ENCODE measurements at places on chromosomes 6 and 20.

GRCh38 chr6:110408901-110409300 is 6.5 kb downstream of the DDO start:
- H3K36me3 ChIP-seq = no peaks in the 10 kb centered on the region
- H3K27me3 ChIP-seq = peaks cover 6% of the 10 kb centered on the region
- H3K27ac ChIP-seq = no peak overlapping the region
- H3K4me1 ChIP-seq = no peaks in the 10 kb centered on the region
- no peak for DNase-seq
- H3K4me3 ChIP-seq = no peak overlapping the region

- H3K27ac ChIP-seq = no peak overlapping the region
- H3K4me3 ChIP-seq = no peak overlapping the region
- no peak for DNase-seq
Measured at GRCh38 chr6:108666656-108667260, 106.0 kb downstream of the FOXO3 start.

- no peaks in the 10 kb centered on the region for H3K4me1 ChIP-seq
- DNase-seq = no peak
- no peak overlapping the region for H3K27ac ChIP-seq
Measured at GRCh38 chr6:98433325-98434056, 400.9 kb upstream of the POU3F2 start.

- H3K27ac ChIP-seq = no peak overlapping the region
- DNase-seq = no peak
- H3K4me1 ChIP-seq = no peaks in the 10 kb centered on the region
Measured at GRCh38 chr20:29740951-29741593, 1516.4 kb upstream of the DEFB115 start.

GRCh38 chr20:50376888-50377459 is 133.2 kb upstream of the PTPN1 start:
- no peaks in the 10 kb centered on the region for H3K36me3 ChIP-seq
- H3K27ac ChIP-seq = no peak overlapping the region
- peaks cover 34% of the 10 kb centered on the region for H3K4me1 ChIP-seq
- H3K27me3 ChIP-seq = peaks cover 11% of the 10 kb centered on the region
- no peak for DNase-seq
- no peak overlapping the region for H3K4me3 ChIP-seq

- H3K27me3 ChIP-seq = peaks cover 30% of the 10 kb centered on the region
- no peak overlapping the region for H3K27ac ChIP-seq
- no peak overlapping the region for H3K4me3 ChIP-seq
- no peak for DNase-seq
- no peaks in the 10 kb centered on the region for H3K36me3 ChIP-seq
Measured at GRCh38 chr20:62697468-62697912, 11.1 kb upstream of the NTSR1 start.

- H3K36me3 ChIP-seq = peaks cover 27% of the 10 kb centered on the region
- no peak overlapping the region for H3K4me3 ChIP-seq
- no peak for DNase-seq
- peaks cover 32% of the 10 kb centered on the region for H3K4me1 ChIP-seq
- no peaks in the 10 kb centered on the region for H3K27me3 ChIP-seq
- H3K27ac ChIP-seq = no peak overlapping the region
Measured at GRCh38 chr6:105803442-105803841, 282.7 kb upstream of the PRDM1 start.

- DNase-seq = no peak
- H3K27ac ChIP-seq = no peak overlapping the region
- H3K4me1 ChIP-seq = peaks cover 16% of the 10 kb centered on the region
- H3K36me3 ChIP-seq = no peaks in the 10 kb centered on the region
- peaks cover 34% of the 10 kb centered on the region for H3K27me3 ChIP-seq
Measured at GRCh38 chr6:35181933-35182612, 31.7 kb upstream of the SCUBE3 start.

DNA sequence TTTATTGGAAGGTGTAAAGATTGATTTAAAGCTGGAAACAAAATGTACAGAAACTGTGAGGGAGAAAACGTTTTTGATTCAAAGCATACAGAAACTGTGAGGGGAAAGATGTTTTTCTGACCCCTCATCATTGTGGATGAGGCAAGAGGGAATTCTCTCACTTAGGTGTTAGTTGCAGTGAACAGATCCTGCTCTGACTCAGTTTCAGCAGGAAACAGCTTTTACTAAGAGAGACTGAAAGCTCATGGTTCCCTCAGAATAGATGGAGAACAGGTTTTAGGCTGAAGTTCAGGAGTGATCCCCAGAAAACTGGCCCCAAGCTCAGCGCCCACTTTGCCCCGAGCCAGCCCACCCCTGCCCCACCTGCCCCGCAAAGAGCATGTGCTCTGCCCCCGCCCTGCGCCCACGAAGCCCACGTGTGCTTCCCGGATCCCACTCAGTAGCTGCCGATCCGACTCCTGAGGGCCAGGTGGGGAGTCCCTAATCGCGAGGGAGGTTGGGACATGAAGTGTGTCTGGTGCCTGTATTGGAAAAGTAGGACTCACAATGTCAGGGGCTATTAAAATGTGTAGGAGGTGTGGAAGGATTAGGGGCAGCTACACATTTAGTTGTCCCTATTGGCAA is 41.2 kb downstream of the DUSP22 start:
- DNase-seq = no peak
- H3K27me3 ChIP-seq = no peaks in the 10 kb centered on the region
- no peak overlapping the region for H3K27ac ChIP-seq
- H3K4me1 ChIP-seq = peaks cover 30% of the 10 kb centered on the region
- H3K36me3 ChIP-seq = peaks cover 6% of the 10 kb centered on the region
- H3K4me3 ChIP-seq = no peak overlapping the region

DNA sequence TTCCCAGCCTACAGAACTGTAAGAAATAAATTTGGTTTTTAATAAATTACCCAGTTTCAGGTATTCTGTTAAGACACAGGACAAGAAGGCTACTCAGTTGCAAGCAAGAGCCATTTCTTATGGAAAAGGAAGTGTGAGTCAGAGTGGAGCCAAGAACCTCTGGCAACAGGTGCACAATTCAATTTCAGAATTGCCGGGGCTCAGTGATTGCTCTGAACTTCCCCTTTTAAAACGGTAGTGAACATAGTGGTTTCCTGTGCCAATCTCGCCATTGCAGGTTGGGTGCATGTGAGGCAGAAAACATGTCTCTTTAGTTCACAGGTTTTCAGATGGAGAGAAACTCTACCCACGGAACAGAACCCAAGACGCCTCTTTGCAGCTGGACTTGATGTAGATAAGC is 16.4 kb downstream of the PIGT start:
- peak overlapping the region; percentile 45 for H3K27ac ChIP-seq
- H3K4me1 ChIP-seq = peaks cover 28% of the 10 kb centered on the region
- H3K4me3 ChIP-seq = no peak overlapping the region
- peaks cover 12% of the 10 kb centered on the region for H3K36me3 ChIP-seq
- DNase-seq = peak; percentile 50

- DNase-seq = peak; percentile 72
- H3K4me1 ChIP-seq = peaks cover 30% of the 10 kb centered on the region
- H3K36me3 ChIP-seq = peaks cover 47% of the 10 kb centered on the region
- peak overlapping the region; percentile 77 for H3K27ac ChIP-seq
Measured at GRCh38 chr20:43459022-43459942, 1.6 kb downstream of the SRSF6 start.

DNA sequence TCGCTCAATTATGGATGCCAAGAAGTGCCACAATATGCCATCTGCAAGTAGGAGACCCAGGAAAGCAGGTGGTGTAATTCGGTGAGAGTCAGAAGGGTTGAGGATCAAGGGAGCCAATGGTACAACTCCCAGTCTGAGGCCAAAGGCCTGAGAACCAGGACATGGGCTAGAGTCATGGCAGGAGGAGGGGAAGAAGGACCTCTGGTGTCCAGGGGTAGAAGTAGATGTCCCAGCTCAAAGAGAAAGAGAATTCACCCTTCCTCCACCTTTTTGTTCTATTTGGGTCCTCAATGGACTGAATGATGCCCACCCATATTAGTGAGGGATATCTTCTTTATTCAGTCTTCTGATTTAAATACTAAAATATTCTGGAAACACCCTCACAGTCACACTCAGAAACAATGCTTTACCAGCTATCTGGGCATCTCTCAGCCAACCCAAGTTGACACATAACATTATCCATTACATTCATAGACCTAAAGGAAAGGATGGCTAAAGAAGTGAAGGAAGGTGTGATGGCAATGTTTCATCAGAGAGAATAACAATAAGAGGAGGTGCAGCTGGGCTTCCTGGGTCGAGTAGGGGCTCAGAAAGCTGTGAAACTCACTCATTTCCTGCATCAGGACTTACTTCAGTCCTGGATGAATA is 21.2 kb upstream of the HLA-DQA1 start:
- DNase-seq = no peak
- peaks cover 11% of the 10 kb centered on the region for H3K4me1 ChIP-seq
- H3K4me3 ChIP-seq = no peak overlapping the region
- peaks cover 28% of the 10 kb centered on the region for H3K36me3 ChIP-seq

DNA sequence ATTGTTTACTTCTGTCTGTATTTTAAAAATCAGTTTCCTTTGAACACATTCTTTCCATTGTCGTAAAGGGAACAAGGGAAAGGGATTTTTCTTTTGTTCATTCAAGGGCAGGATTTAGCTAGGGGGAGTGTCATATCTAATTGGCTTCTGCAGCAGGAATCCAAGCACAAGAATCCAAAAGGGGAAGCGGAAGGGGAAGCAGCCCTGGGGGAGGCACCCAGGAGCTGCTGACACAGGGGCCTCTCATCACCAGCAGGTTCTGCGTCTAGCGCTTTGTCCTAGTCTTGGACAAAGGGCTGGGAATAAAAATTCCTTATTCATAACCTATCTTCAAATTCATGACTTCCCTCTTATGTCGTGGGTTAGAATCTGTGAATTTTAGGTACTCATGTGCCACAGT is 13.7 kb downstream of the RIPK1 start:
- H3K27me3 ChIP-seq = no peaks in the 10 kb centered on the region
- no peak overlapping the region for H3K27ac ChIP-seq
- no peak for DNase-seq
- H3K4me1 ChIP-seq = peaks cover 12% of the 10 kb centered on the region
- peaks cover 79% of the 10 kb centered on the region for H3K36me3 ChIP-seq

GRCh38 chr6:111154981-111155380 is 67.7 kb downstream of the SLC16A10 start:
- peaks cover 25% of the 10 kb centered on the region for H3K4me1 ChIP-seq
- H3K36me3 ChIP-seq = peaks cover 8% of the 10 kb centered on the region
- H3K27me3 ChIP-seq = peaks cover 48% of the 10 kb centered on the region

Data from activated CD8-positive, alpha-beta memory T cell treated with anti-CD3 and anti-CD28 coated beads, Interleukin-2, amount 10 ng/mL, durations not matched to agents 7 days and 5 days (primary cell).